ENCODE measurements at places on chromosomes 4 and X.

GRCh38 chrX:150573106-150573505 lies 4.7 kb downstream of the MTM1 start:
- DNase-seq: no peak

GRCh38 chrX:47245156-47245555 lies 12.3 kb downstream of the USP11 start:
- no peak for DNase-seq

- no peak for DNase-seq
Observed at GRCh38 chr4:39569209-39569608, 42.0 kb upstream of the UGDH start.

DNA sequence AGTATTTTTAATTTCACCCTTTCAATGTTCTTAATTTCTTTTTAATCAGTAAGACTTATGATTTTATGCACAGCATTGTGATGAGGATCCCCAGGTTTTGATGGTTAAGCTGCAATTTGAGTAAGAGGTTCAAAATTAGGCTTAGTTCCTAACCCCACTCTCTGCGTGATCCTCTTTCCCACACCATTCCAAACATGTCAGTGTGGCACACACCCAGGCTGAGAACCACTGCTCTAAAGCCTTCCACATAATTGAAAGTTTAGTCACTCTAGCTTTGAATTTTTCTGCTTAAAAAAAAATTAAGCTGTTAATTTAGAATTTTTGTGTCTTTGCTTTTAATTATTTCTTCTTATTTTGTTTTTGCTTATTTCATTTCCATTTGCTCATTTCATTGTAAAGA lies 68.8 kb upstream of the SLC7A11 start:
- peak; percentile 46 for DNase-seq

DNA sequence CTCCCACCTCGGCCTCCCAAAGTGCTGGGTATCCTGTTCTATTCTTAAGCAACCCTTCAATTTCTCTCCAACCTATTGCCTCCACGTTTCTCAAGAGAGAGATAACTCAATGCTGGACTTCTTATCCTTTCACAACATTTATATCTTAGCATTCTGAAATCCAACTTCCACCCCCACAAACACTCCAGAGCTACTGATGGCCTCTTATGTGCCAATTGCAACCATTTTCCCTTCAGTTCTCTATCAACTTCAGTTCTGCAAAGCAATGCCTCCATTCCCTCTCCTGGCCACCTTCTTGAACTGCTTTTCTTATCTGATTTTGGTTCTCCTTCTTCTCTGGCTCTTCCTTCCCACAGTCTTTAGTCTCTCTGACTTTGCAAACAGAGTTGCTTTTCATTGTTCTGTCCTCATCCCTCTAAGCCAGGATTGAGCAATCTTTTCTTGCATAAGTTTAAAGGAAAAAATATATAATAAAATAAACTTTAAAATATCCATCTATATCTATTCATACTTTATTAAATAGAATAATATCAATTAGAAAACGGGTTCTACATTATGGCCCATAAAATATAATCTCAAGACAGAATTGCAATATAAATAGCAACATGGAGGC lies 3.6 kb upstream of the STBD1 start:
- DNase-seq: no peak

- no peak for DNase-seq
Observed at GRCh38 chr4:144179152-144179739, 38.7 kb upstream of the GYPA start.

DNA sequence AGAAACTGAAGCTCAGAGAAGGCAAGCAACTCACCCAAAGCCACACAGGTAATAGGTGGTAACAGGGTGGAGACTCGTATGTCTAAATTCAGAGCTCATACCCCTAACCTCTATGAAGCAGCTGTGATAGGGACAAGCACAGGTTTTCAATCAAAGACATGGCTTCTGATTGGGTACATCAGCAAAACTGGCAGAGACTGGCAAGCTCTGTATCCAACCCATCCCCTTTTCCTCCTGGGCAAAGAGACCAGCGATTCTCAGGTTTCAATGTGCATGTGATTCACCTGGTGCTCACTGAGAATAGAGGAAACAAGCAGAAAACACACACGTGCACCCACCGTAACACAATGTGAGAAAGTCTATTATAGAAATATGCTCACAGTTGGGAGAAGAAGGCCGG lies 153.0 kb downstream of the SMIM20 start:
- no peak for DNase-seq

- peak; percentile 8 for DNase-seq
Observed at GRCh38 chr4:92387459-92388069, 83.8 kb downstream of the GRID2 start.

DNA sequence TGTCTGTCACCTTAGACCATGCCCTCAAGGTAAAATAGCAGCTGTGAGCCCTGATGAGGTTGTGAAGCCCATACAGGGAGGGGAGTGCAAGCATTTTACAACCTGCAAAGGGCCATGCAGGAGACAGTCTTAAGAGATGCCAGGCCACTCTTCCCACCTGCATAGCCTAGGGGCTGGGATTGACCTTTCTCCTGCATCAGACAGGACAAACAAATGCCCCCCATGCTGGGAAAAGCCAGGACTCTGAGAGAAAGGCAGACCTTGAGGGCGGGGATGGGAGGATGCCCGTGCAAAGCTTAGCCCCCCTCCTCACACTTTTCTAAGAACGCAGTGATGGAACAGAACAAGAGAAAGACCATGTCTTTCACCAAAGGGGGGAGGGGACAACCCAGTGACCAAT lies 137.9 kb upstream of the MAMLD1 start:
- no peak for DNase-seq

GRCh38 chrX:34619920-34620319 lies 37.2 kb downstream of the TMEM47 start:
- no peak for DNase-seq

GRCh38 chr4:82043809-82044137 lies 330.0 kb downstream of the HNRNPD start:
- DNase-seq: no peak

DNA sequence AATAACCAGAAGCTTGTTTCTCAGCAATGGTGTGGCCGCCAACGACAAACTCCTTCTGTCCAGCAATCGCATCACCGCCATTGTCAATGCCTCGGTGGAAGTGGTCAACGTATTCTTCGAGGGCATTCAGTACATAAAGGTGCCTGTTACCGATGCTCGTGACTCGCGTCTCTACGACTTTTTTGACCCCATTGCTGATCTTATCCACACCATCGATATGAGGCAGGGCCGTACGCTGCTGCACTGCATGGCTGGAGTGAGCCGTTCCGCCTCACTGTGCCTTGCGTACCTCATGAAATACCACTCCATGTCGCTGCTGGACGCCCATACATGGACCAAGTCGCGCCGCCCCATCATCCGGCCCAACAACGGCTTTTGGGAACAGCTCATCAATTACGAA lies 383 bp downstream of the DUSP21 start:
- no peak for DNase-seq

DNA sequence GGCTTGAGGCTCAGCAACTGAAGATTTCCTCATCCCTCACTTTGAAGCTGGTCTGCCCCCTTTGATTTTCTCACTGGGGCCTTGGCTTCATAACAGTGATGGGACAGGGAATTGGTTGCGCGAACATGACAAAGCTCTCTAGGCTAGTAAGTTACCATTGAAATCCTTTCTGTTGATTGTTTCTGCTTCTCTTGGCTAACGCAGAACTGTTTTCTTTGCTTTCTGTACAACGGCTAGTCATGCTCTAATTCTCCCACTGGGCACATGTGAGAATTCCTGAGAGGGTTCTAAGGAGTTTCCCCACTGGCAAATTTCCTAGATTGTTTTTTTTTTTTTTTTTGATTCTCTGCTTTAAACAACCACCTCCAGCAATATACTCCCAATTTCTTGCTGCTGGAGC lies 738.6 kb downstream of the PCDH7 start:
- DNase-seq: peak; percentile 1

DNA sequence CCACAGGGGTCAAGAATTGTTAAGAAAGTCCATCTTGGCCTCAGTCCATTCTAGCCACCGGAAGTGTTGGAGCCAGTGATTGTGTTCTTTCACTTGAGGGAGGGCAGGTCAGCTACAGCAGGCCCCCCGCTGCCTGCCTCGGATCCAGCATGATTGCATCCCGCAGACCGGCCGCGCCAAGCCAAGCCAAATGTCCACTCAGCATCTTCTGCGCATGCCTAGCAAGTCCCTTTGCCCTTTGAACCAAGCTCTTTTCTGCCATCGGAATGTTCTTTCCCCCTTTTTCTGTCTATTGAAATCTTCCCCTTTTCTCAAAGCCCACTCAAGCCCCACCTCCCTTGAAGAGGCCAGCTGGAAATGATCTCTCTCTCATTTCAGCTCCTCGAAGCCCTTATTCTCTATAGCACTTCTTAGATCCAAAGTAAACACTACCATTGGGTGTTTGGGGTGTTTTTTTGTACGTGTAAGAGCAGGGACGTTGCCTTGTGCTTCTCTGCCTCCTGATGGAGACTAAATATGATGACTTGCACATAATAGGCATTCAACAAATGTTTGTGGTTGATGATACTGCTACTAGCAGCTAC lies 147.8 kb upstream of the BCOR start:
- peak; percentile 53 for DNase-seq

- no peak for DNase-seq
Observed at GRCh38 chr4:41106081-41106480, 108.3 kb downstream of the APBB2 start.

GRCh38 chr4:36164900-36165630 lies 79.2 kb downstream of the ARAP2 start:
- peak; percentile 17 for DNase-seq

- no peak for DNase-seq
Observed at GRCh38 chrX:119151051-119151380, 23.4 kb upstream of the KIAA1210 start.

GRCh38 chrX:53088136-53088974 lies 5.6 kb upstream of the KANTR start:
- peak; percentile 74 for DNase-seq

GRCh38 chrX:107447642-107448041 lies 1.8 kb upstream of the FRMPD3 start:
- DNase-seq: no peak

DNA sequence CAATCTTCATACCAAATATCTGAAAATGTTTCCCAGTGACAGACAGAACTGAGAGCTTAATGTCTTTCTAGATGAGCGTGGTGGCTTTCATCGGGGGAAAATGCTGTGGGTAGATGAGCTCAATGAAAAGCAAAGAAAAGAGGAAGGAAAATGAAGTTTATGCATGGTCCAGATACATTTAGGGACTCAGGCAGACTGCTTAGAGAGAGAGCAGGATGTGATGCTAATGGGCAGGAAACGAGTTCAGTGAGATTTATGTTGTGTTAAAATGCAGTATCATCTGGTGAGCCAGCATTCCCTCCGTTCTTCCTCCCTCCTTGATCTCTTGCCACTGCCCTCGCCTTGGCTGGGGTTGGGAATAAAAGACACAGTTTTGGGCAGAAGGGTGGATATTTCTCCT lies 229.2 kb downstream of the GBA3 start:
- no peak for DNase-seq

GRCh38 chr4:15163284-15163645 lies 161.0 kb downstream of the CPEB2 start:
- DNase-seq: no peak

GRCh38 chr4:176438401-176438800 lies 118.6 kb downstream of the SPCS3 start:
- DNase-seq: no peak

- DNase-seq: peak; percentile 9
Observed at GRCh38 chrX:68789966-68790365, 38.9 kb upstream of the EFNB1 start.

GRCh38 chr4:98624642-98625041 lies 33.8 kb downstream of the TSPAN5 start:
- no peak for DNase-seq

DNA sequence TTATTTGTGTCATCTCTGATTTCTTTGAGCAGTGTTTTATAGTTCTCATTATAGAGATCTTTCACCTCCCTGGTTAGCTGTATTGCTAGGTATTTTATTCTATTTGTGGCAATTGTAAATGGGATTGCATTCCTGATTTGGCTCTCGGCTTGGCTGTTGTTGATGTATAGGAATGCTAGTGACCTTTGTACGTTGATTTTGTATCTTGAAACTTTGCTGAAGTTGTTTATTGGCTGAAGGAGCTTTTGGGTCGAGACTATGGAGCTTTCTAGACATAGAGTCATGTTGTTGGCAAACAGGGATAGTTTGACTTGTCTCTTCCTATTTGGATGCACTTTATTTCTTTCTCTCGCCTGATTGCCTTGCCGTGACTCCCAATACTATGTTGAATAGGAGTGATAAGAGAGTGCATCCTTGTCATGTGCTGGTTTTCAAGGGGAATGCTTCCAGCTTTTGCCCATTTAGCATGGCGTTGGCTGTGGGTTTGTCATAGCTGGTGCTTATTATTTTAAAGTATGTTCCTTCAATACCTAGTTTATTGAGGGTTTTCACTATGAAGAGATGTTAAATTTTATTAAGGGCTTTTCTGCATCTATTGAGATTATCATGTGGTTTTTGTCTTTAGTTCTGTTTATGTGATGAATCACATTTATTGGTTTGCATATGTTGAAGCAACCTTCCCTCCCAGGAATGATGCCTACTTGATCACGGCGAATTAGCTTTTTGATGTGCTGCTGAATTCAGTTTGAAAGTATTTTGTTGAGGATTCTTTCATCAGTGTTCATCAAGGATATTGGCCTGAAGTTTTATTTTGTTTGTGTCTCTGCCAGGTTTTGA lies 72.7 kb upstream of the BOD1L1 start:
- DNase-seq: peak; percentile 67

DNA sequence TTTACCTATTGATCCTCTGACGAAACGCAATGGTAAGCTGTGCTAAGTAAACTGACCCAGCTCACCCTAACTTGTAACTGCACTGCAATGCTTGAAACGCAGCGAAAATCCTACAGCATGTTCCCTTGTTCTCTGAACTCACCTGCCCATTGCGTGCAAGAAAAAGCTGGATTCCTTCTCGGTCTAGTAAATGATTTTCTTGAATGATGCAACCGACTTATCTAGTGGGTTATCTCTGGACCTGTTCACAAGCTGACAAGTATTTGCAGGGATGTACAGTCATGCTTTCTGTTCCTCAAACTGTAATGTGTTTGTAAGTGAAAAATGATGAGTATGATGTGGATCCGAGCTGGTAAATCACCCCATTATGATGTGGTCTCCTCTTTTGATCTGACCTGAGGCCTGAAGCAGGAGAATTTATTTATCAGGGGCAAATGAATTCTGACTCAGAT lies 140.1 kb downstream of the BTC start:
- DNase-seq: peak; percentile 51

DNA sequence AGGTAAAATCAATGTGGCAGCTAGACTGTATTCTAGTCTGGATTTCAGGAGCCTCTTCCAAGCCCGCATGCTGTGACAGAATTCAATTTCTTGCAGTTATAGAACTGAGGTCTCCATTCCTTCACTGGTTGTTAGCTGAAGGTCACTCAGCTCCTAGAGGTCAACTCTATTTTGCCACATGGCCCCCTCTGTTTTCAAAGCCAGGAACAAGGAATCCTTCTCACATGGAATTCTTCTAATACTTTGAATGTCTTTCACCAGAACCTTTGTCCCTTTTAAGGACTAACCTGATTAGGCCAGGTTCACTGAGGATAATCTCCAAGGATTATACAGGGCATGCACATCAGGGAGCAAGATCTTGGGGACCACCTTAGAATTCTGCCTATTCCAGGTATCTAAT lies 23.4 kb upstream of the MMRN1 start:
- DNase-seq: no peak

GRCh38 chrX:14427614-14428013 lies 101.7 kb upstream of the GLRA2 start:
- no peak for DNase-seq

GRCh38 chr4:15894921-15895916 lies 43.3 kb downstream of the FGFBP1 start:
- peak; percentile 4 for DNase-seq

- DNase-seq: no peak
Observed at GRCh38 chr4:6529021-6529420, 46.0 kb upstream of the MAN2B2 start.
